ENCODE measurements at places on chromosomes 1 and 21. TPM values are rescaled to one million over a fixed set of nuclear protein-coding genes. Genes with fewer than 3 reads are reported as not detected.

The PCSK9 gene
- 4.5 TPM for total RNA-seq

The CHIA gene
- total RNA-seq, result not detected

The OR2L2 gene
- not detected for total RNA-seq

The SMIM1 gene
- not detected for total RNA-seq

The G0S2 gene
- 164 TPM for total RNA-seq

The VANGL1 gene
- total RNA-seq, result 15.2 TPM

Measured in kidney epithelial cell (primary cell).